A549 (cell line): ENCODE measurements at places on chromosomes 3 and 15. TPM values are rescaled to one million over a fixed set of nuclear protein-coding genes. Genes with fewer than 3 reads are reported as not detected.

CELF6 gene
- 0.14 TPM in 1 of 3 replicates, not detected in the others for polyA plus RNA-seq

UROC1 gene
- polyA plus RNA-seq, result not detected in 3 replicates

TNFAIP8L3 gene
- 1.4 to 1.8 TPM (median 1.4 TPM) in 3 replicates for polyA plus RNA-seq

TEX9 gene
- 7.7 to 9.8 TPM (median 8.5 TPM) in 3 replicates for polyA plus RNA-seq
